ENCODE measurements at places on chromosomes 11 and 22.

DNA sequence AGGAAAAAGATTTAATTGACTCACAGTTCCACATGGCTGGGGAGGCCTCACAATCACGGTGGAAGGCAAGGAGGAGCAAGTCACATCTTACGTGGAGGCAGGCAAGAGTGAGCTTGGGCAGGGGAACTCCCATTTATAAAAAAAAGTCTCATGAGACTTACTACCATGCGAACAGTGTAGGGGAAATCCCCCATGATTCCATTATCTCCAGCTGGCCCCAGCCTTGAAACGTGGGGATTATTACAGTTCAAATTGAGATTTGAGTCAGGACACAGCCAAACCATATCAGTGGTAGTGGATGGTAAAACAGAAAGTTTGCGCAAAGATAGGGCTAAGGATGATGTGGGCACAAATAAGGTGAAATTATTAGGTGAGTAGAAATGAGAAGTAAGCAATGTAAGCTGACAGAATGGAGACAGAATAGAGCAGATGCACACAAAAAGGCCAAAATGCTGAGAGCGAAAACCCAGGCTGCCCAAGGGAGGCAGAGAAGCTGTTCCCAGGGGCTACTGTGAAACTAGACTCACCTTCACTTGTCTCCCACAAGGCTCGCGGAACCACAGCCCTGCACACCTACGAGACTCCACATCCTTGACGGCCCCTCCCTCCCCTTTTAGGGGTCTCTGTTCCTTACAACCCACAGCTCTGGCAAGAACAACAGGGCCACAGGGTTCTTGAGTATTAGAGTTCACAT, 377.6 kb downstream of the CADM1 start:
- no peak for DNase-seq

- no peak for DNase-seq
These were observed 52.7 kb upstream of the CCND1 start for GRCh38 chr11:69588270-69588669.

GRCh38 chr11:121864660-121865059, 251.4 kb downstream of the BLID start:
- no peak for DNase-seq

- no peak for DNase-seq
These were observed 156.0 kb downstream of the PKNOX2 start for GRCh38 chr11:125320347-125321076.

DNA sequence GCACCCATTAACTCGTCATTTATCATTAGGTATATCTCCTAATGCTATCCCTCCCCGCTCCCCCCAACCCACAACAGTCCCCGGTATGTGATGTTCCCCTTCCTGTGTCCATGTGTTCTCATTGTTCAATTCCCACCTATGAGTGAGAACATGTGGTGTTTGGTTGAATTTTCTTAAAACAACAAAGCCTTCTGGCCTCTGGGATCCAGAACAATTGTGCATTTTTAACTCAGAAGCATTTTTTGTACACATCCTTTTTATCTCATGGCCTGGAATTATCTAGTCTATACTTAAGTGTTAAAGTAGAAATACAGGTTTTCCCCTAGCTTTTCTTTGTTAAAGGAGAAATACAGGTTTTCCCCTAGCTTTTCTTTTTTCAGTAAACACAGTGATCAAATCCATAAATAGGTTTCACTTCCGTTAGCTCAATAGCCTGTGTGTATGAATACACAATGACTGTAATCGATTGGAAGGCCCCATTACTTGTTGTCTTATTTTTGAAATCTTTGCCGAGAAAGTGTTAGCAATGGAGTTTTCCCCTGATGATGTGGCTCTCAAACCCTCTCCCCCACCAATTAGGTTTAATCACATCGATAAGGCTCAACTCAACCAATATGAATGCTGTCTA, 125.6 kb upstream of the PITPNB start:
- no peak for DNase-seq

DNA sequence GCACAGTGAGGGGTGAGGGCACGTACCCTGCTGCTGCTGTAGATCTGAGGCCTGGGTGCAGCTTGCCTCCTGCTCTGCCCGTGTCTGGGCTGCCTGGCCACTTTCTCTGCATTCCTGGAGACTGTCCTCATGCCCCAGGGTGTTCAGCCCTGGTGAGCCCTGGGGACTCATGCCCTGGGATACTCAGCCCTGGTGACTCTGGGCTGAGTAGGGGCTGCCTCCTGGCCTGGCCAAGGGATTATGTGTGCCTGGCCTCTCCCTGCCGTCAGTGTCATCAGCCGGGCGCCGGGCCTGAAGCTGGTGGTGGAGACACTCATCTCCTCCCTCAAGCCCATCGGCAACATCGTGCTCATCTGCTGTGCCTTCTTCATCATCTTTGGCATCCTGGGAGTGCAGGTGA, 94.7 kb downstream of the CACNA1I start:
- DNase-seq = no peak

GRCh38 chr11:35796562-35796961, 134.0 kb downstream of the TRIM44 start:
- no peak for DNase-seq

DNA sequence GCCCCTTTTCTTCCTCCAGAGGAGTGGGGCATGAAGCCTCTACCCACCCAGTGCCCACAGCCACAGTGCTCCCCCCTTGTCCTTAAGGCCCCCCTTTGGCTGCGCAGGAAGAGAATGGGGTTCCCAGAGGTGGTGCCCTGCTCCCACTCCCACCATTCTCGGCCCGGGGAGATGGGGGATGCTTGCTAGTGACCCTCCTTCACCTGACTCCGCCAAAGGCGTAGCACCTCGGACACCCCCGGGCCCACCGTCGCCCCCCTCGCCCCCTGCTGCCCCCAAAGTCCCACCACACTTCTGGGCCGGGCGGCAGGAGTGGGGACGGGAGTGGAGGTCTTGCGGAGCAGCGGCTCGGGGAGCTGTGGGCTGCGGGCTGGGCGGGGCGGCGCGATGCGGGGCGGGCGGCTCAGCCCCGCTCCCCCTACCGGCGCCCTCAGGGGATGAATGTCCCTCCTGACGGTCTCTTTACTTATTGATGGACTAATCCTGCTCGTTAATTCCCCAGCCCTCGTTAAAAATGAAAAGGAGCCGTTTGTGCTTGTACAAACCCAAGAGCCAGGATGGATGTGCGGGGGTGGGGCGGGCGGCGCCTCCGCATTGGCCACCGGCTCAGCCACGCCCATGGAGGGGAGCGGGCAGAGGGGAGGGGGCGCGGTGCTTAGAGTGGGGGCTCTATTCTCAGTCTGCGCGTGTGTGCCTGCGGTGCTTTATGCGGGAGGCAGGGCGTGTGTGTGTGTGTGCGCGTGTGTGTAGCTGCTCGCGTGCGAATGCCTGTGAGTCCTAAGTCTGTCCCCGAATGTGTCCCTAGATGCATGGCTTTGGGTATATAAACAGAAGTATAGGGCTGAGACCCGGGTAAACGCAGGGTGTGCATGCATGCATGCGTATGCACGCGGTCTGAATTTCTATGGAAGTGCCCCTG, 25.6 kb downstream of the SYT7 start:
- DNase-seq = no peak

Measured in suppressor macrophage (primary cell).